ENCODE measurements at places on chromosomes 12 and 14.

DNA sequence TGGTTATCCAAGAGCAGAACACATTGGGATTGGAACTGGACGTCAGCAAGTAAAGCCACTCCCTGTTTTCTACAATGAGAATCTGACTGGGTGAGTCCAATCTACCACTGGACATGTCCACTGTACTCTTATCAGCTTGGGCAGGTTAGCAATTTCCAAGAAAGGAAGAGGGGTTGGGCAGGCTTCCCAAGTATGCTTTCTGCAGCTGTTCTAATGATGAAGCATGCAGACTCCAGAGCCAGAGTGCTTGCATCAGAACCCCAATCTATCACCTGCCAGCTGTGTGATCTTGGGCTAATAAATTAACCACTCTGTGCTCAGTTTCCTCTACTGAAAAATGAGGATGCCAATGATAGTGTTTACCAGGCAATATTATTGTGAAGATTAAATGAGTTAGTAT, 92.0 kb downstream of the EMP1 start:
- DNase-seq, result no peak

DNA sequence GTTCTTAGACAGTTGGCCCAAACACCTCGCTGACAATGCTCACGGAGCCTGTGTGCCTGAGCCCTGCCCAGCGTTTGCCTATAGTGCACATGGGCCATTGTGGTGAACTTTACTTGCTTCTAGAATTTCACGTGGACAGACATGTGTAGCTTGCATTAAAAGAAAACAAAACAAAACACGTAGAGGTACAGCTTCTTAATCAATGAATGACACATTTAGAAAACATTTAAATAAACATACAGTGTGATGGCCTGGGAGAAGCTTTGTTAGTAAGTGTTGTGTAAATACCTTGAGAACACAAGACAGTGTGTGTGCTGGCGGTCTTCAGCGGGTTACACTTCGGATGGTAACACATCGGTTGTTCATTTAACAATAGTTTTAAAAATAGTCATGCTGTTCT, 38.1 kb downstream of the SMOC1 start:
- DNase-seq, result no peak

DNA sequence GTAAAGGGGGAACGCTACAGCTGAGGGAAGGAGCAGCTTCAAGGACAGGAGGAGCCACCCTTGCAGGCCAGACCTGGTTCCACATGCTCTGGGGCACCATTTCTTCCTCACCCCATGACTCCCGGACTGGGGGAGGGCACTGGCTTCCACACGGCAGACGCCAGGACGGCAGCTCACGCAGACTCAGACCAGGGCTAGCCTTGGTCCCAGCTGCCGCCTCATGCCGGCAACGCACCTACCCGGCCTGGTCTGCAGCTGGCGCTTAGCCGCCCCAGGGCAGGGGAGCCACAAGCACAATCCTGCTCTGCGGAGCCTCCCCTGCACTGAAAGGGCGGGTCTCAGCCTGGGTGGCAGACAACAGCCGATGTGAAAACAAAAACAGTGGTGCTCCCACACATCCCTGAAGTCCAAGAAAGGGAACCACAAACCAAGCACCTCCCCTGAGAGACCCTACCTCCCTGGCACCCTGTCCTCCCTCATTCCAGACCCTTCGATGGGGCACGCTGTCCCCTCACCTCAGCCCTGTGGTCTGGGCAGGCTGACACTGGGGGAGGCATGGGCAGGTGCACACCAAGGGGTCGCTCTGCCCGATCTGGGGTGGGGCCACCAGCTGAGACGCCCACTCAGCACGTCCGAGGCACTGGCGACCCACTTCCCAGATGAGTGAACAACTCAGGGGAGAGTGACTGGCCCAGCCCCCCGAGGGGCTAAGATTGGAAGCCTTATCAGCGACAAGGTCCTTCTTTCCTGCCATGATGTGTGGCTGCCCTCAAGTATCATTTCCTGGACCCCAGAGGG, 65.0 kb downstream of the CHGA start:
- DNase-seq, result no peak

DNA sequence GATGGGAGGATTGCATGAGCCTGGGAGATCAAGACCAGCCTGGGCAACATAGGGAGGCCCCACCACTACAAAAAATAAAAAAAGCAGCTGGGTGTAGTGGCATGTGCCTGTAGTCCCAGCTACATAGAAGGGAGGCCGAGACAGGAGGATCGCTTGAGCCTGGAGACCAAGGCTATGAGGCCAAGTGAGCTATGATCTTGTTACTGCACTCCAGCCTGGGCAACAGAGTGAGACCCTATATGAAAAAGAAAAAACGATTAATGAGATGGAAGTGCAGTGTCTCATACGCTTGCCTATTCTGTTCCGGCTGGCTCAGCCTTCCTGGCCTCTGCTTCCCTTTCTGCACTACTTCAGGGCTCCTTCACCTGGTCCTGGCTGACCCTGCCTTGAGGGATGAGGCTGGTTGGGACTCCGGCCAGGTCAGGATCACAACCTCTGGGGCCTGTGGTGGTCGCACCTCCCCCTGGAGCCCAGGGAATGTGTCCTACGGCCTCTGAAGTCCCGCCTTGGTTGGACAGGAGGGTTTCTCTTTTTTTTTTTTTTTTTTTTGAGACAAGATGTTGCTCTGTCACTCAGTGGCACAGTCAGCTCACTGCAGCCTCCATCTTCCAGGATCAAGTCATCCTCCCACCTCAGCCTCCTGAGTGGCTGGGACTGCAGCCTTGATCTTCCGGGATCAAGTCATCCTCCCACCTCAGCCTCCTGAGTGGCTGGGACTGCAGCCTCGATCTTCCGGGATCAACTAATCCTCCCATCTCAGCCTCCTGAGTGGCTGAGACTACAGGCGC, 10.7 kb downstream of the TEDC1 start:
- DNase-seq, result no peak

GRCh38 chr14:69543341-69544115, 31.1 kb downstream of the CCDC177 start:
- peak; percentile 3 for DNase-seq

DNA sequence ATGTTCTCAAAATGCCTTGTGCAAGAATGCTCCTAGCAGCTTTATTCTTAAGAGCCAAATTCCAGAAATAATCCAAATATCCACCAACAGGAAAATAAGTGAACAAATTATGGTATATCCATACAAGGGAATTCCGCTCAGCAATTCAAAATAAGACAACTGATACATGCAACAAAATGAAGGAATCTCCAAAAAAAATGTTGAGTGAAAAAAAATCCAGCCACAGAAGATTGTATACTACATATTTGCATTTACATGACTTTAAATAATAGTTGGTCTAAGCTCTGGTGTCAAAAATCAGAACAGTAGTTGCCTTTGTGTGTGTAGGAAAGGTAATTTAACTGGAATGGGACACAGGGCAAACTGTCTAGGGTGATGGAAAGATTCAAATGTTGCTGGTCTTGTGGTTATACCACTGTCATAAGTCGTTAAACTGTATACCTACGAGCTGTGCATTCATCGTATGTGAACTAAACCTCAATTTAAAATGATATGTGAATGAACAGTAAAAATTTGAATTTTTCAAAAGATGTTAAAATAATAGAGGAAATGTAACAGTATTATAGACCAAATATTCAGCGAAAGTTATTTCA, 3.2 kb downstream of the CD69 start:
- DNase-seq, result no peak

GRCh38 chr14:93269341-93270068, 62.4 kb downstream of the UBR7 start:
- DNase-seq, result no peak

GRCh38 chr12:2960390-2960956, 1.3 kb downstream of the TEAD4 start:
- DNase-seq, result no peak

DNA sequence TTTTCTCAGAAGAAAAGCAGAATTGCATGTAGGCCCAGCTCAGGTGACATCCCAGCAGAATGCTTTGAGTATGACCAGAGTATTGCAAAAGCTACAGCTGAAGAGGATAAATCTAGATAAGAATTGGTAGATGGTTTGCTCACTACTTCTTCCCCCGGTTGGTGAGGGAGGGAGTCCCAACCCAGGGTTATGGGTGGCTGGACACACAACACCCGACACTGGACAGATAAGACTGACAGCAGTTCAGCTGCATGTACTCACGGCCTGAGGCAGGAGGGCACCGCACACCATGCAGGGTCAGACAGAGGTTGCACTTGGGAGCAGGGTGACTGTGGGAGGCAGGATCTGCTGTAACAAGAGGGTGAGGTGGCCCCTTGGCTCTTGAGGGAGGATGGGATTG, 1.7 kb upstream of the CLEC4C start:
- no peak for DNase-seq

GRCh38 chr14:24818058-24818822, 184.2 kb upstream of the GZMB start:
- DNase-seq, result no peak

- no peak for DNase-seq
These were observed 141.2 kb downstream of the SYNE2 start for GRCh38 chr14:63993992-63994391.

GRCh38 chr12:124804011-124804621, 59.5 kb downstream of the SCARB1 start:
- DNase-seq, result no peak

- no peak for DNase-seq
These were observed at the start of gene PAWR for GRCh38 chr12:79690638-79691510. Gene PAWR, minus strand, starts transcription at chr12:79690964. Its CDS starts 720 bp downstream, at chr12:79690244.

DNA sequence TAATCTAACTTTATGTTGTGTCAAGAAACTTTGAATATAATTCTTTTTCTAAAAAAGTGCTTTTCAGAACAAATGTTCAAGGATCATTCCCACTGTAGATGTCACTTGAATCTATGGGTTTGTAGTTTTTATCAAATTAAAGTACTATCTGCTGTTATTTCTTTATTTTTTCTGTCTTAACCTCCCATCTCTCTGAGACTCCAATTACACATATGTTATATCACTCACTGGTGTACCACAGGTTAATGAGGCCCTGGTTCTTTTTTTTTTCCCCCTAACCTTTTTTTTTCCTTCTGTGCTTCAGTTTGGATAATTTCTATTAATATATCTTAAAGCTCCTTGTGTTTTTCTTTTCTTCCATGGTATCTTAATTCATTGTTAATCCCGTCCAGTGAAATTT, 279.9 kb upstream of the RGS6 start:
- no peak for DNase-seq

Measured in stimulated activated CD8-positive, alpha-beta memory T cell treated with anti-CD3 and anti-CD28 coated beads, Interleukin-15, amount 100 ng/mL, for 4 hours (primary cell).